A549 (cell line): ENCODE measurements at places on chromosomes 1 and 21. TPM values are rescaled to one million over a fixed set of nuclear protein-coding genes. Genes with fewer than 3 reads are reported as not detected.
A peak's percentile ranks its signal among the peaks of the same experiment; 100 is the strongest.

- no peak for DNase-seq
These were observed 69.2 kb upstream of the GJA8 start for GRCh38 chr1:147833231-147833860.

GRCh38 chr1:201633811-201634210 is 94.9 kb downstream of the NAV1 start:
- DNase-seq = no peak

DNA sequence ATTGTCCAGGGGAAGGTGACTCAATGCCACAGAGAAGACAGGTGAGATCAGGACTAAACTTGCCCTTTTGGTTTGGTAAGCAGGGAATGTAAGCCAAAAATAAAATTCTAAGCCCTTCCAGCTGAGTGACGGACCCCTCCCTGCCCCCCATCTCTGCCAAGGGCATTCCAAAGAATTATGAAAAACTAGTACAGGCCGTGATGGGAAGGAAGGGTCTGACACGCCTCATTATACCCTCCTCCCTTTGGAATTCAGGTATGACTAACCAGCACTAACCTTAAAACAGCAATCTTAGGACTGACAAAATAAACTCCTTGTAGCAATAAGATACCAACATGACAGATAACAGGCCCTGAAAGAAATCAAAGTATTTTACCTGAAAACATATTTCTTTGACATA is 99.6 kb downstream of the GABPA start:
- DNase-seq = no peak

GRCh38 chr1:161082996-161083747 is 6.2 kb downstream of the NECTIN4 start:
- DNase-seq = peak; percentile 91

- DNase-seq = no peak
These were observed 10.5 kb upstream of the MAPKAPK2 start for GRCh38 chr1:206674236-206674635.

DNA sequence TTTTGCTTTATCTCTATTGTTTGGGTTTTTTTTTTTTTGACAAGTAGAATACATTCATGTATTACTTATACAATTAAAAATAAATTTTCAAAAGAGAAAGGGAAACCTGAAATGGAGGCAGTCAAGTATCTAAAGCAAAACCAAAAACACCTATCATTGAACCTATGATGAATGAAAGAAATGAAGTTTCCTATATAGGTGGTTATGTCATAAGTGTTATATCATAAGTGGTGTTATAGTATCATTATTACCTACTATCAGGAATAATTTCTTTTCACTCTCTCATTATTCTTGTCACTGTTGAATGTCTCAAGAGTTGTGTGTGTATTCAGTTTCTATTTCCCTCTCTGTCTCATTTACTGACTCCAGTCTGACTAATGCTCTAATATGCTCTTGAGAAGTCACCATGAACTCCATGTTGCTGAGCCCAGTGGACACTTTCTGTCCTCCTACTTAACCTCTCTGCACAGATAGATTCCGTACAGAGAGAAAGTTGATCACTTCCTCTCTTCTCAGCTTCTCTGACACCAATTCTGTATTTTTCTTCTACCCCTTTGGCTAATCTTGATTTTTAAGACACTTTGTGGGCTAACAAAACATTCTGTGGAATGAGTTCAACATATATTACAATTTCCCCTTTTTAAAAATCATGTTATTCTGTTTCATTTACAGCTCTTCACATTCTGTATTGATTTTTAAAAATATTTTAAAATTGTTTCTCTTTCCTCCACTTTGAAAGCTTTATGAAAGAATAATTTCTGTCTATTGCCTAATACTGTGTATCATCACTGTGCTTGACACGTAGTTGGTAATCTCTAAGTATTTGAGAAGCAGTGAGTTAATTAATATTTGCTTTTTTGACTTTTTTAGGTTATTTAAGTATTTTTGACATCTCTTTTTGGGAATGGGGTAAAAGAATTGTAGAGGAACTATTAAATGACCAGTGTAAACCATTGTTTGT is 50.1 kb downstream of the RASAL2 start:
- no peak for DNase-seq

The AGPAT3 gene
- polyA plus RNA-seq = 20.3 to 21.2 TPM (median 21.1 TPM) in 3 replicates
